Right renal cortex interstitium (tissue), 3 donors: ENCODE measurements at places on chromosomes 6 and 20. TPM values are rescaled to one million over a fixed set of nuclear protein-coding genes. Genes with fewer than 3 reads are reported as not detected.

SIRPA gene
- 26.2 TPM for polyA plus RNA-seq

ADGRB3 gene
- 5.1 TPM for polyA plus RNA-seq

KIAA0408 gene
- 5.8 TPM for polyA plus RNA-seq

GRCh38 chr20:1935696-1936366 is 40.6 kb downstream of the SIRPA start:
- no peak for DNase-seq

DNA sequence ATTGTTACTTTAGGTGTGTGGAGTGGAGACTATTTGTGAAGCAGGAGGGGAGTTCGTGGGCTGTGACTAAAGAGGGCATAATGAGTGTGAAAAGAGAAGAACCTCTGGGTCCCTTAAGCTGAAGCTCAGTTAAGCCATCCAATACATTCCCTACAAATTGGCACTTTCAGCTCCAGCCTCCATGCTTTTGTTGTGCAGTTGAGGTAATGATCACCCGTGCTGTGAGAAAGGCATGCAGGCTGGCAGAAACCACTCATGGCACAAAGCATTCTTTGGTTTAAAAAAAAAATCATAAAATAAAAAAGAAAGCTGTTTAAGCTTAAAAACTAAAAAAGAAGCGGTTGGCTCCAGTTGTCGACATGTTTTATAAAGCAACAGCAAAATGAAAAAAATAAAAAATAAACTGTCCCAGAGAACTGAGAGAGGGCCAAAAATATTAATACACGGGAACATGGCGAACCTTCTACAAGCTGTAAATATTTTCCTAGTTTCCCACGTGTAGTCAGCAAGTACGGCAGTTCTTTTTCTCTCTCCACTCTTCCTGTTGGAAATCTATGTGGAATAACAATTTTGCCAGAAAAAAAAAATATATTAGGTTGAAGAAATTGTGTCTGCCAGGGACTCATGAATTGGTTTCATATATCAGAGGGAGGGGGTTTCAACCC is 82.2 kb downstream of the ANKRD60 start:
- DNase-seq, result no peak

DNA sequence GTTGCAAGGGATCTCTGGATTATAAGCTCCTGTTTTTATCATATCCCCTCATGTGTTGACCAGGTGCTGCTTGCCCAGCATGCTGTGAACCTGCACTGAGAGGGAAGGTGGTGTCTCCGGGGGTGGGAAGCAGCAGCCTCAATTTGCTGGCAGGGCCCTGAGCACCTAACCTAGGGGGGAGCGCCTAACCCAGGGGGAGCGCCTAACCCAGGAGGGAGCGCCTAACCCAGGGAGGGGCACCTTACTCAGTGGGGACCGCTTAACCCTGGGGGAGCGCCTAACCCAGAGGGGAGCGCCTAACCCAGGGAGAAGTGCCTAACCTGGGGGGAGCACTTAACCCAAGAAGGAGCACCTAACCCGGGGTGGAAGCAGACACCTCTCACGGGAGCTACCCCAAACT is 83.3 kb upstream of the QKI start:
- no peak for DNase-seq

GRCh38 chr6:35312076-35312800 is 14.6 kb downstream of the DEF6 start:
- DNase-seq, result no peak

DNA sequence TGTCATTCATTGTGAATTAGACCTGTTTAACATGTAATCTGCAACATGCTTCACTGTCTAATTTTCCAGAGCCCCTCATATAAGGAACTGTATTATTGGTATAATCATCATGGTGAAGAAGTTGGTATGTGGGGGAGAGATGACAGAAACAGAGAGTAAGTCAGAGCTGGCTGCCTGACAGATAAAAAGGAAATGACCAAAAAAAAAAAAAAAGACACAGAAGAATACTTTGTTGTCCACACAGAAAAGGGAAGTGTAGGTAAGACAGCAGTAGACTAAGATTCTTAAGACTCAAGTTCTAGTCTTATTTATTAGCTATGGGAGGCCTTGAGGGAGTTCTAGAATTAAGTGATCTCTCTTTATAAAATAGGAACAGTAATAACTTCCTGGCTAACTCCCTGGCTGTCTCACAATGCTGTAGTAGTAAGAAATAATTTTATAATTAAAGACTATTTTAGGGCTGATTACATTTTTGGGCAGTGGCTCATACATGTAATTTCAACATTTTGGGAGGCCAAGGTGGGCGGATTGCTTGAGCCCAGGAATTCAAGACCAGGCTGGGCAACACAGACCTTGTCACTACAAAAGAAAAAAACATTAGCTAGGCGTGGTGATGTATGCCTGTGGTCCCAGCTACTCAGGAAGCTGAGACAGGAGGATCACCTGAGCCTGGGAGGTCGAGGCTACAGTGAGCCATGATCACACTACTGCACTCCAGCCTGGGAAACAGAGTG is 102.5 kb downstream of the PRL start:
- DNase-seq, result no peak
